ENCODE measurements at places on chromosomes 1 and 21.

GRCh38 chr21:32770871-32771523, 558 bp downstream of the PAXBP1 start:
- peak; percentile 39 for DNase-seq

DNA sequence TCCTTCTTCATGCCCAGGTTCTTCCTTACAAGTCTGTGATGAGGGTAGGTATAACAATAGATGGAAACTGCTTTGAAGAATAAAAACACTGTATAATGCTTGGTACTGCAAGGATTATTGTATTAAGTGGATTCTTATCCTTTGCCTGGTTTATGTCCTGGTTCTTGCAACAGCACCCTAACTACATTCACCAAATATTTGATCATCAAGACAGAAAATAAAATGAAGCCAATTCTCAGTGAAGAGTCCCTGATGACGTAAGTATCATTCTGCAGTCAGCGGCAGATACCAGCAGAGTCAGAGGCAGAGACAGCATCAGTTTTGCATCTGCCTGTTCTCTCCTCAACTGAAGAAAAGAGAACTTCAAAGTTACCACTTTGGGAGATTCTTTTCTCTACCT, 19.7 kb downstream of the ARHGEF11 start:
- no peak for DNase-seq

- DNase-seq, result no peak
Measured at GRCh38 chr21:44819283-44820243, 1.7 kb upstream of the SUMO3 start.

GRCh38 chr21:35561116-35561515, 499.2 kb downstream of the SETD4 start:
- DNase-seq, result no peak

GRCh38 chr1:232084584-232085223, 458.1 kb downstream of the DISC1 start:
- no peak for DNase-seq

GRCh38 chr1:187408212-187409004, 579.7 kb downstream of the PLA2G4A start:
- DNase-seq, result no peak

GRCh38 chr1:147527941-147528936, 13.1 kb upstream of the BCL9 start:
- no peak for DNase-seq
